ENCODE measurements at places on chromosomes 6 and 20.

DNA sequence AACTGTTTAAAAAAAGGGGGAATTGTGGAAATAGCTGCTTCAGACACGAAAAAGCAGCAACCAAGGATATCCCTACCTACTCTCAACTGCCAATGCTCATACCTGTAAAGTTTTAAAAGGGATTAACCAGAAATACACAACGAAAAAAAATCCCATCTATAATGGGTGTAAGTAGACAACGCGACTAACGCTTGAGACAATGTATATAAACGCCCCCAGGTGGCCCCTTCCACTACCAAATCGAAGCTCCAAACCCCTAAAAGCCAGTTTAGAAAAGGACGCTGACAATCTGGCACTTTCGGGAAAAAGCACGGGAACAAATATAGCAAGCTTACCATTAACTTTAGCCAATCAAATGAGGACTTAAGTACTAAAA lies 94.5 kb upstream of the BTN3A2 start:
- DNase-seq: no peak

- DNase-seq: no peak
Measured at GRCh38 chr6:142627474-142627873, 317.5 kb downstream of the HIVEP2 start.

- DNase-seq: no peak
Measured at GRCh38 chr20:44993343-44993742, 27.0 kb downstream of the STK4 start.

DNA sequence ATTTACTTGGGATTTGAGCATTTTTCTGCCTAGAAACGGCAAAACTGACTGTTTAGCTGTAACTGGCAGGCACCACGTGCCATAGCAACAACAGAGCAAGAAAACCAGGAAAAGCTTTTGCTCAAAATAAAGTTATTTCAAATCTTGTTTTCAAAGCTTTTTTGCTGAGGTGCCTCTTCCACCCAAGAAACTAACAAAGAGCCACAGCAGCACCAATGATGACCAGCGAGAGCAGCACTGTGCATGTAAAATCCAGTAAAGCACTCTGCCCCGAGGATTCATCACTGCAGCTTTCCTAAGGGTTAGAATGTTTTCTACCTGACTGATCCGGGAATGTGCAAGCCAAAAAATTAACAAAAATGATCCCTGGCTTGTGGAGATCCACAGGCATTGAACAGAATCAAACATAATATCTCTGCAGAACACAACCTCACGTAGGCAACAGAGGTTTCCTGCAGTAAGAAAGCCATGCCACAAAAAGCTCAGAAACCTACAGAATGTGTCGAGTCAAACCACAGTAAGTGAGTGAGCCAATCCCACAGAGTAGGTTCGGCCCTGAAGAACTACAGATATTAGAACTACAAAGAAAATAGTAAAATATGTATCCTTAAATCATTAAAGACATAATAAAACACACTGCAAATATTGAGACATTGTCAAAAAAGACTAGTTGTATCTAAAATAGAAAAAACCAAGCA lies 7.4 kb upstream of the ULBP3 start:
- no peak for DNase-seq

- DNase-seq: peak; percentile 73
Measured at GRCh38 chr6:6724539-6725467, 136.3 kb downstream of the LY86 start.

- DNase-seq: no peak
Measured at GRCh38 chr6:123352279-123352678, 284.5 kb downstream of the TRDN start.

DNA sequence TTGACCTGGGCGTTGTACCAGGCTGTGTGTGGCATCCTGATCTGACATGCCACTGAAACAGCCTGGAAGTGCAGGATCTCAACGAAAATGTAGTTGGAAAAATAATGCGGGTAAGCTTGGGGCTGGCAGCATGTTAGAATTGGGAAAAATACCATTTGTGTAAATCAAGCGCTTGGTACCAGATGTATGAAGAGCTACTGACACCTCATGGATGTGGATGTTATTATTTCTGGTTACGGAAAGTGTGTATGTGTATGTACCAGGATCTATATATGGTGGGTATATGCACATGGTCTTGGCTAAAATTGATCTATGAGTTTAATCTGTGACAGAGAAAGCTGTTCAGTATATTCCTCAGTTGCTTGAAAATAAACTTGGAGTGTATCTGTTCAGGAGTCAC lies 22.7 kb downstream of the HIVEP1 start:
- no peak for DNase-seq

DNA sequence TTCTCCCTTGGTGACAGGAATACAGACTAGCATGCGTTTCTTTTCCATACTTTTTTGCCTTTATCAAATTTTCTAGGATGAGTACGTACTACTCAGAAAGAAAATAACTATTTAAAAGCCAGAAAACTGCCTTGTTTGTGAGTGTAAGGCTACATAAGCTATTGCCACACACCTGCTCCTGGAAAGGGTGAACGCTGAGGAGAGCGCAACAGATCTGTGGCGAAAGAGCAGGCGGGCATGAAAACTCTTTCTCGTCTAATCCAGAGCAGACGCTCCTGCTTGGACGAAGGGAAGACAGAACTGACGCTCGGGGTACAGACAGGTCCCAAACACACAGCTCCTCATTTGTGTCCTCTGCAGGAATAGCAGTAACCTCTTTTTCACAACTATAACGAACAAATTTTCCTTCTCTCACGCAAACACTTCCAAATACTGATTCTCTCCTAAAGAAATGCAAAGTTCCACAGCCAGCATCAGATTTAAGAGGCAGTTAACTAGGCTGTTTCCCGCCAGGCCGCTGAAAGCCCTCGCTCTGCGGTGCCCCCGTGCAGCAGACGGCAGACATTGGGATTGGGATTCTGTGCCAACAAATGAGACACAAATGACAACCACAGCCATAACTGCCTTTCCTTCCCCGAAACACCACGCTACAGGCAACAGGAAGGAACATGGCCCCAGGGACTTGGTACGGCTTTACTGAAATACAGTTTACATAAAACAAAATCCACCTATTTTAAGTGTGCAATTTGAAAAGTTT lies 20.0 kb downstream of the TAF4 start:
- no peak for DNase-seq

- DNase-seq: no peak
Measured at GRCh38 chr6:41345901-41346300, 10.5 kb downstream of the NCR2 start.

DNA sequence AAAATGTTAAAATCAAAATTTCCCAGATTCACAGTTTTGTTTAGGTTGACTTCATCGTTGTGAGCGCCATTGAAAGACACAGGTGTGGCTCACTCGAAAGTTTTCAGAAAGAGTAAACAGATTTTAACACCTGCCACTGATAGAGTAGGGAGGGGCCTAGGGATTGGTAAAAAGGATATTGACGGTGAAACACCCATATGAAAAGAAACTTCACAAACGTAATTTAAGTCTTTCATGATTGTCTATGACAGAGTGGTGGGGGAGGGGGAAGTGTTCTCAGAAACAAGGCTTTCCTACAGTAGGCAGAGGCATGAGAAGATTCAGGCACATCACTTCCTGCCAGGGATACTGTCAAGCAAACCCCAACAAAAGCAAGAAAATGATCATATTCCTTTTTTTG lies 101.4 kb downstream of the PERP start:
- no peak for DNase-seq

- peak; percentile 52 for DNase-seq
Measured at GRCh38 chr6:3228771-3229565, 1.5 kb upstream of the TUBB2B start.

GRCh38 chr20:48230216-48230615 lies 444.9 kb upstream of the SULF2 start:
- no peak for DNase-seq

DNA sequence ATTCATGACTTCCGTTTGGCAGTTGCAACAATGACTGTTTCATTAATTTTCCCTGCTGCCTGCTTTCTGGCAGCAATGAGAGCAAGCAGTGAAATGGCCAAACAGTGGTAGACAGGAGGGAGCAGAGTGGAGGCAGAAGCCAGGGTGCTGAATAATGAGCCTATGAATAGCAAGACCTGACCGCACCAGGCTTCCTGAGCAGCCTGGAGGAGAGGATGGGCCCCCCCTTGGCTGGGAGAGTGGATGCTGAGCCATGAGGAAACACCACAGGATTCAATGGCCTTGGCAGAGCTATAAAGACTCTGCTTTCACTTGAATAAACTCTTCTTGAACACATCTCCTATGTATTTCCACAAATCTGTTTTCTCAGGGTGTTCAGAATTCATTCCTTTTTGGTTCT lies 68.1 kb upstream of the SNRPB2 start:
- DNase-seq: no peak

DNA sequence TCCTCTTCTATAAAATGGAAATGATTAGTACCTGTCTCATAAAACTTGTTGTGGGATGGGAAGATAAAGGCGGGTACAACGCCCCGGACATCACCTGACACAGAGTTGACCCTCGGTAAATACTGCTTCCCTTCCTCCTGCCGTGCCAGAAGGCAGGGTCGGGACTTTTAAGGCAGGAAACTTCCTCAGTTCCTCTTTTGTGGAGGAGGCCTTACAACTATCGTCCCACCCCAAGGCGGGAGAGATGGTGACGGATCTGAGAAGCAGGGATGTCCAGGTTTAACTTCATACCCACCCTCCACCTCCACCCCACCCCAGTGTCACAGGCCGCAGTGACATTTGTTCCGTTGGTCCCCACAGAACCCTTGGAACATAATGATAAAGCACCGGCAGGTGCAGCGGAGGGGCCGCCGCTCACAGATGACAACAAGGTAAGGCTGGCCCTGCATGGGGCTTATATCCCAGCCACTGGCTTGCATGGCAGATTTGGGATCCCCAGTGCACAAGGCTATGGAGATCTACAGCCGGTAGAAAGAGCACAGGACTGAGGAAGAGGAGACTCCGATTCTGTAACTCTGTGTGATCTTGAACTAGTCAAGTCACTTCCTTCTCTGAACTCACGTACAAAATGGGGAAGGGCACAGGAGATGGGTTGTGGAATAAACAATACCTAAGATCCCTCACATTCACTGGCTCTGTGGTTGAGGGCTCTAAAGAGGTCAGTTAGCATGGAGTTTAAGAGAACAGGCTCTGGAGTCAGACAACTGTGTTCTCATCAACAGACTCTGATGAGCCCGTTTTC lies 764 bp downstream of the DNTTIP1 start:
- no peak for DNase-seq

DNA sequence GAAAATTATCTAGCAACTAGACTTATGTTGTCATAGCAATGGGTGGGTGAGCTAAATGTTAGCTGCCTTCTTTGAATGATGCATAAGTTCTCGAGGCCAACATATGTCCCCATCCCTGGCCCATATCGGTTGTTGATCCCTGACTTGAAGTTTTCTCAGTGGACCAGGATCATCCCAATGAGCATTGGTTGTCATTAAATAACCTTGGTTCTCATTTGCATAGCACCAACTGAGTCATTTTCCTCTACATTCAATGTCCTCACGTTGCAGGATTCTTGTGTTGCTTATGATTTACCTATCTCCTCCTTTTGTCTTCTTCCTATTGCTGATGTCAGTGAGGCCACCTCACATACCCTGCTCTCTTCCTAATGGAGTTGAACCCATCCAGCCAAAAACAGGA lies 12.1 kb upstream of the AHCY start:
- DNase-seq: no peak

GRCh38 chr6:3755637-3756545 lies 4.4 kb upstream of the PXDC1 start:
- no peak for DNase-seq

DNA sequence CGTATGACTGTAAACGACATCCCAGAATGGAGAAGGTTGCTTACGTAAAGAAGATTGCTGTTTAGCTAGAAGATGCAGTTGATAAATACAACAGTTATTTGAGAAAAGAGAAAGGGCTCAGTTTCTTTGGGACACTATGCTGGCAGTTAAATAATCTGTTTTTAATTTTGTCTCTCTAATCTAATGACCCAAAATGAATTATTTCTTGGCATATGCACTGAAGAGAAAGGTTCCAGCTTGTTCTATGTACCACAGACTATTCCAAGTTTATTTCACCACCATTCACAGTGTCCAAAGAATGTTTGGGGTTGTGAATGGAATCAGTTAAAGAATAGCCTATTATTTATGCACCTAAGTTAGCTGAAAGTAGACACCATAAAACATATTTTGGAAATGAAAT lies 449.9 kb downstream of the RNF144B start:
- DNase-seq: no peak

- DNase-seq: peak; percentile 16
Measured at GRCh38 chr6:170022291-170022722, 268.6 kb downstream of the DLL1 start.

DNA sequence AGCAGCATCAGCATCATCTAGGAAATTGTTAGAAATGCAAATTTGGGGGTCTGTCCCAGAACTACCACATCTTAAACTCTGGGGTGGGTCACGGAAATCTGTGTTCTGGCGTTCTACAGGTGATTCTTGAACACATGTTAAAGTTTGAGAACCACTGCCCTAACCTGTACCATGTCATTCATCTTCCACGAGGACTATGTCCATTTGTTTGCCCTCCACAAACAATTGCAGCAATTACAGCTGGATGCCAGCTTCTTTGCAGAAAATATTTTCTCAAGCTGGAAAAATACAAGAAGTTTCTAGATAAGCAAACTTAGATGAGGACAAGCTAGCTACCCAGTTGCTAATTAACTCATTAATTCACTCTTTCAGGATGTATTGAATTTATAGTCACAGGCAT lies 54.1 kb downstream of the MAFB start:
- no peak for DNase-seq

- no peak for DNase-seq
Measured at GRCh38 chr6:163182696-163183095, 231.8 kb upstream of the QKI start.

- DNase-seq: no peak
Measured at GRCh38 chr6:136249336-136249735, 775 bp downstream of the MTFR2 start.

DNA sequence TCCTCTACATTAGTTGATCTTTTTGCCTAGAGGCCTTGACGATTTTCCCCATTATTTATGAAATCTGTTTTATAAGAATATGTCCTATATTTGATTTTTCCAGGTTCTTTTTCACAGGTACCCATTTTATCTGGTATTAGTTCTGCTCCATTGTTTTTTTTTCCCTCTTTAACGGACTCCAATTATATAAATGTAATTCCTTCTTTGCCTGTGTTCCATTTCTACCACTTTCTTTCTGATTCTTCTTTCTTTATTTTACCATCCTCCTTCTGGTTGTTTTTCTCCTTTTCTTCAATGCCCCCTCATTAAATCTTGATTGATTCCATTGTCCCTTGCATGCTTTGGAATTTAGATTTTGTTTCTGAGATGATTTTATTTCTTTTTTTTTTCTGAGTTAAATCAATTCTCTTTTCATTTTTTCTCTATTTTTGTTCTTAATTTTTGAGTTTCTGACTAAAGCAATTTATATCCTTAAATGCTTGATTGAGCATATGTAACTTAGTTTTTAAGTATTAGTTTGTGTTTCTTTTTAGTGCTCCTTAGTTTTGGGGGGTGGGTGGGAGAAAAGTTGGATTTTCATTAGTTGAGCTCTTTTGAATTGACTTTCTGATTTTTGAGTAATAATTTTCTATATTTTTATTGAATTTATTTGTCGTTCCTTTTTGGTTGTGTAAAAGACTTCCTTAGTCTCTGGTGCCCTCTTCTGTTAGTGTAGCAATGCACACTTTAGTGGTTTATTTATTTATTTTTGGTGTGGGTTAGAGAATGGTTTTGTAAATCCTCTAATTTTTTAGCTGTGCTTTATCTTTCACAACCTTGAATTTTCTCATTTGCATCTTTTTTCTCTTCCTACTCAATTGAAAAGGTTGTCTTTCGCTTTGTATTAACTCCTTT lies 140.8 kb downstream of the FARS2 start:
- DNase-seq: no peak

- DNase-seq: no peak
Measured at GRCh38 chr6:161901740-161902426, 628.0 kb upstream of the AGPAT4 start.

- DNase-seq: no peak
Measured at GRCh38 chr6:150209415-150209814, 66.6 kb downstream of the PPP1R14C start.

Measured in activated T-cell treated with anti-CD3 and anti-CD28 coated beads, Interleukin-2, amount 50 U/mL, for 24 hours (primary cell).